ENCODE measurements at places on chromosomes 13 and 19.
A peak's percentile ranks its signal among the peaks of the same experiment; 100 is the strongest.

DNA sequence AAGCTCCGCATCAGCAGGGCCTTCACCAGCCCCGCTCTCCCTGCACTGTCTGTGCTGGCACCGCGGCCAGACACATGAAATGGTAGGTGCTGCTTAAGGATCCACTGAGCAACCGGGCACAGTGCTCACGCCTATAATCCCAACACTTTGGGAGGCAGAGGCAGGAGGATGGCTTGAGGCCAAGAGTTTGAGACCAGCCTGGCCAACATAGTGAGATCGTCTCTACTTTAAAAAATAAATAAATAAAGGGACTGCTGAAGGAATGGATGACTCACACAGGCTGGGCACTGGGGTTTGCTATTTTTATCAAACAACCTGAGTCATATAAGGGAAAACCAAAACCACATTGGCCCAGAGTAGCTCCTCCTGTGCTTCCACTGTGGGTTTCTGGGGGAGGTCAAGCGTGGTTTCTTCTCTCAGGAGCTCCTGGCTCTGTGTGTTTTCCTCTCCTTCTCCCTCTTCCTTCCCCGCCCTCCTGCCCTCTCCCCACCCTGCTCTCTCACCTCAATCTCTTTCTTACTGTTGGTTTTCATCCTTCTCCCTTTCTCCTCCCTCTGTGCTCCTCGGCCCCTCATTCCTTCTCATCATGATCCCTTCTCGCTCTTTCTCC, 21.3 kb downstream of the VRK3 start:
- peak; percentile 53 for DNase-seq

GRCh38 chr13:99859178-99860177, 112.1 kb downstream of the ZIC5 start:
- DNase-seq: peak; percentile 81

DNA sequence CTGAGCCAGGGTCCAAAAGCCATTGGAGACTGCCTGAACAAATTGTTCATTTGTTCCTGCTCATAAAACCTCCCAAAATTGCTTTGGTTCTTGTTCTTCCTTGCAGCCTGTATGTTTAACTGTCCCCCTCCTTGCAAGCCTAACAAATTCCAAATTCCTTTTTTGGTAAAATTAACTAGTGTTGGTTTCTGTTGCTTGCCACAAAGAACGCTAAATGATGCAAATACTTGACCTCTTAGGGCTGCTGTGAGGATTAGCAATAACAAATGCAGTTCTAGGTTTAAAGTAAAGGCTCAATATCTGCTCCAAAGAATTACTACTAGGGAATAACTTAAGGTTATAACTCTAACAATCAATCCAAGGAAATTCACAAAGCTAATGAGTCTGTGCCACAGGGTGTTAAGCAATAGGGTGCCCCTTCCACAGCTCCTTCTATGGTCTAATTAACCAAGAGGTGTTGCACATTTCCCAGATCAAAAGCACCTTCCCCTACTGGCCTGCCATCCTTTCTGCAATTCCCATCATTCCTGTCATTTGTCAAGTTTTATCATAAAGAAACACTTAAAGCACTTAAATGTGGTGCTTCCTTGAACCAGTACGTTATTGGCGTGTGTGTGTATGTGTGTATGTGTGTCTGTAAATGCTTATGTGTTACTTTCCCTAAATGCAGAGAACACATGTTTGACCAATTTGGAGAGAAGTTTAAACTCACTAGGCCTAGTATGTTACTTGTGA, 110.2 kb downstream of the RAP2A start:
- no peak for DNase-seq

GRCh38 chr19:1526066-1526778, 2.3 kb downstream of the PLK5 start:
- no peak for DNase-seq

DNA sequence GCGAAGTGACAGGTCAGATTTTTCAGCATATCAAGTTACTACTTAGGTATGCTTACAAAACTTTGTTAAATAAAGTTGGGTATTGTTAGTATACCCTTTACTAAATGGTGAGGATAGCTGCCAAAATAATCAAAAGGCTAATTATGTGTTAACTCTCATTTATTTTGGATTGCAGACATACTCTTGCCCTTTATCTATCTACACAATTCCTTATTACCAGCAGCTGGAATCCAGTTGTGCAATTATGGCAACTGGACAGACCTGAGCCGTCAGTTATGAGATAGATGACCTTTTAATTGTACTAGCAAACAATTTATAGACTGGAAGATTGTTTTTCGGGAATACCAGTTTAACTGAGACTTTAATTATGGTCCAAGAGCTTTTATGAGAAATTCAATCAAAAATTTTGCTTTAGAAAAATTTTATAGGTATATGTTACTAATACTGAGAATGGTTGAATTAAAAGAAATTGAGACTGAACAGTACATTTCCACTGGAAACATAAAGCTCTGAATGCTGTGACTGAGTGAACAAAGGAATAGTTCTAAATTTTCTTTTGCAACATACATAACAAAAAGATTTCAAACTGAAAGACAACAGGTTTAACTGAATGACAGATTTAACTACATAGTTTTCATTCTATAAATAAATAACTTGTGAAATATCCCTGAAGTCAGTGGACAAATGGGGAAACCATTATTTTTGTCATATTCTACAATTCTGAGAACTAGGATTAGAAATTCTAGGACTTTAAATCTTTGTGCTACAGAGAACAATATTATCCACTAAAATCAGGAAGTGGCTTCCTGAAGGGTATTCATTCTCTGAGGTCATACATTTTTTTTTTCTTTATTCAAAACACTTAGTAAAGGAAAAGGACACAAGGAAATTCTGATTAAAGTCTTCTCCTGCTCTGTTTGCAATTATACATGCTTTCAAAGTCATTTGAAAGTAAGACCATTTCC, 97.4 kb downstream of the ZC3H13 start:
- DNase-seq: no peak

DNA sequence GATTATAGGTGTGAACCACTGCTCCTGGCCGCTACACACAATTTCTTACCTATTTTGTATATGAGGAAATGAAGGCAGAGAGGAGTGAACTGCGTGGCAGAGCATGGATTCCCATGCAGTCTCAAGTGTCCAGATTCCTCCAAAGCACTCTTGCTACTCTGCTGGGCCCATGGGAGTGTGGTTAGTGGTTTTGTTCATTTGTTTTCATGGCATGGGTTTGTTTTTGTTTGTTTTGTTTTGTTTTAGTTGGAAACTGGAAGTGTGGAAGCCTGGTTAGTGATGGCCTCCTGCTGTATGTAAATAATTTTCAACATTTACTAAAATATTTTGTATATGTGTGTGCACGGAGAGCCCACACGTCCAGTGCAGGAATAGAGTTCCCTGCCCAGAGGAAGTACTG, 61.3 kb upstream of the LRCH1 start:
- DNase-seq: no peak

DNA sequence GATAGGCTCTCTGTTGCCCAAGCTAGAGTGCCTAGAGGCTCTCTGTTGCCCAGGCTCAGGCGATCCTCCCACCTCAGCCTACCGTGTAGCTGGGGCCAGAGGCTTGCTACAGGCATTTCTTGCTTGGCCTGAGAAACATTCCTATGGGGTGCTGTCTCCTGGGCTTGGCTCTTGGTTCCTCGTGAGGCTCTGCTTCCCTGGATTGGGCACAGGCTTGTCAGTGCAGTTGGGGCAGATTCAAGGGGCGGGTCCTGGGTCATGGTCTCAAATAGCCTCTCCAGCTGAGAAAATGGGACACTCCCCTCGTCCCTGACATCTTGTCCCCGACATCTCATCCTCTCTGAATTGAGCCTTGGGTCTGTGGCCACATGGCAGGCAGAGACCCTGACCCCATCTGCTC, 4.9 kb downstream of the TSSK6 start:
- no peak for DNase-seq

- DNase-seq: no peak
Measured at GRCh38 chr13:76882431-76882830, 3.8 kb downstream of the KCTD12 start.

GRCh38 chr19:14889994-14890642, 4.2 kb upstream of the OR7A17 start:
- no peak for DNase-seq

DNA sequence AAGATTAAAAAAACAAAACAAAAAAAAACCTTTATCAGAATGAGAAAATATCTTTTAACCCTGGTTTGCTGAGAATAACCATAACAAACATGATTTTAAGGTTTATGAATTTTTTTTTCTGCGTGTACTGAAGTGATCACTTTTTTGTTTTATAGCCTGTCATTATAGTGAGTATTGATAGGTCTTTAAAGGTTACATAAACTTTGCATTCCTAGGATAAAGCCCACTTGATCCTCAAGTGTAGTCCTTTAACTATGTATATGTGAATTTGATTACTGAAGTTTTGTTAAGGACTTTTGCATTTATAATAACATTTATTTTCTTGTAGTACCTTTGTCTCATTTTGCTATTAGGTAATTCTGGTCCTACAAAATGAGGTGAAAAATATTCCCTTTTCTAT, 709.8 kb upstream of the PCDH20 start:
- no peak for DNase-seq

- DNase-seq: no peak
Measured at GRCh38 chr13:68745502-68745901, 1362.1 kb upstream of the ATXN8OS start.

DNA sequence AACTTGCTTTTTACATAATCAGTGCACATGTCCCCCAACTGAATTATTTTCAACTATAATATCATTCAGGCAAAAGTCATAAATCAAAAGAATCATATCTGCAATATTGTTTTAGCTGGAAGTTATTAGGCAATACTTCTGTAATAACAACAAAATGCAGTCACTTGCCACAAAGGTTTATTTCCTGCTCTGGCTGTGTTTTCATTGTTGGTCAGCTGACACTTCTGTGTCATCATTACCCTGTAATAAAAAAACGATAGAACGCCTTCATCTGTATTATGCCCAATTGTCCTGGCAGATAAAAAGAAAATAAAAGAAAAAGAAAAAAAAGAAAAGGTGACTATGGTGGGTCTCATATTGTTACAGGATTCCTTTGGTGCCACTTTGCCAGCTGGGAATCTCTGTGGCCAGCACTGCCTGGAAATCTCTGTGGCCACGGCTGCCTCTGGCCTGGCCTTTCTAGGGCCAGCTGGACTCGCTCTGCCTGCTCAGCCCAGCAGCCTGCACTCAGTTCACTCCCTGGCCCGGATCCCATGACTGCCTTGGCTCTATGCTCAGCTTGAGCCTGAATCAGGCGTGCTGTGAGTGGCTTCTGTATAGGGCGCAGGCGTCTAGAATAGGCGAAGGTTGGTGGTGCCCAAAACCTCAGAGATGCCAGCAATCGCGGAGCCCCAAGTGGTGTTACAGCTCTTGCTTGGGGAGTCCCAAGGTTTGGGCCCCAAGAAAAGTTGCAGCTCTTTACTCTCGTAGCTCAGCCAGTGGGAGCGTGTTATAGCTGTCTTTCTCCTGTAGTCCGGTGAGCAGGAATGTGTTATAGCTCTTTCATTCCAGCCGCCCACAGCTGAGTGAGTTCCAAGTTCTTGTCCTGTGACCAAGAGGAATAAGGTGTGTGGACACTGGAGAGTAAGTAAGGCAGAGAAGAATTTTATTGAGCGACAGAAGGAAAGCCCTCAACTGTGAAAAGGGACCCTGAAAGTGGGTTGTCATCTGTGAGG, 1227.1 kb downstream of the SLITRK1 start:
- DNase-seq: no peak

DNA sequence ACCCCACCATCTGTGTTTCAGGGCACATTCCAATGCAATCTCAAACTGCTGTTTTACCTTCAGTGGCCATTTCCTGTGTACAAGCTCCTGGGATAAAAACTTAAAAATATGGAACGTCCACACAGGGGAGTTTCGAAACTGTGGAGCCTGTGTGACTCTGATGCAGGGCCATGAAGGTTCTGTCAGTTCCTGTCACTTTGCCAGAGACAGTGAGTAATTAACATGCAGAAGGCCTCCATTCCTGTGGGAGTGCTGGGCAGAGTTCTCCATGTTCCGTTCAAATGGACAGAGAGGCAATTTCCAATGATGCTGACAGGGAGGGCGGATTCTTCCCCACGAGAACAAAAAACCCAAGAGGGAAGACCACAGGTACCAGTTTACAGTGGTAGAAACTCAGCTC, 24.4 kb downstream of the WDR88 start:
- no peak for DNase-seq

DNA sequence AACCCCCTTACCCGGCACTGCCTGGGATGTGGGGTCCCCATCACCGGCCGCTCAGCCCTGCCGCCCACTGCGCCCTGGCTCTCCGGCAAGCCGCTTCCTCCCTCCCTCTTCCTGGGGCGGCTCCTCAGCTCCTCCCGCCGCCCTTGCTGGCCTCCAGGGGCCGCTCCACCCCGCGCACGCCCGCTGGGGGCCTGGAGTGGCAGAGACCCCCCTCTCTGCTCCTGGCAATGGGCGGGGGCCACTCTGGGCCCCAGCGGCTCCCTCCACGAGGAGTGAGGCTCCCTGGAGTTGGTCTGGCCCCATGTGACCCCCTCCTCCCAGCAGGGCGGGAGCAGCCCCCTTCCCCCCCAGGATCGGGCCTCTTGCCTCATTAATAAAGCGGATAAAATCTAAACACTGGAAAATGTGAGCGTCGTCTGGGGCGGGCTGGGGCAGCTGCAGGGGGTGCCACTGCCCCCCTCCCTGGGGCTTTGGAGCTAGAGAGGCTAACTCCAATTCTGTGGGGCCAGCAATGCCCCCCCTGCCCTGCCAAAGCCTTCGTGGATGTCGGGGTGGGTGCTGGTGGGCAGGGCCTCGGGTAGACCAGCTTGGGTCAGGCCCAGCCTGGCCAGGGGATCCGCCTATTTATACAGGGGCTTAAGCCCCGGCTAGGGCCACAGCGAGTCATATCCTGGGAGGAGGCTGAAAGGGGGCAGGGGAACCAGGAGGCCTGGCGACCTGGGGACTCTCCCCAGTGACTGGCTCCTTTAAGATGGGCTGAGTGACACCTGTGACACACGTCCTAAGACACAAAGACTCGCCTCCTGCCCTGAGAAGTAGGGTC, at the start of gene PTGER1:
PTGER1 (minus strand) TSS at position 104 of the 823 bp plus-strand sequence. CDS start 1,034 bp downstream, outside the sequence.
- no peak for DNase-seq

DNA sequence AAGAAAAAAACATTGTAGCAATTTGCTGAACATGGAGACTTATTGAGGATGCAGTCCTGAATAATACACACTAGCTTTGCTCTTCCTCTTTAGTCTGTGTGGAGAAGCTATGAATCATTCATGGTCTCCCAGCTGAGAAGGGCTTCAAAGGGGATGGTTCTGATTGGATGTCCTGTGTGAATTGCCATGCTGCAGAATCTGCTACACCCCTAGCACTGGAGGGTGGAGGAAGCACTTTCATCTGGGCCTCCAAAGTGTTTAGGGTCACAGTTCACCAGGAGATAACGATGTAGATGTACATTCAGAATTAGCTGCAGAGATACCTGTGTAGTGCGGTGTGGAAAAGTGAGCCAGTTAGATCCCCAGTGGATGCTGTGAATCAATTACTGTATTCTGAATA, 321.1 kb upstream of the EDNRB start:
- DNase-seq: no peak

DNA sequence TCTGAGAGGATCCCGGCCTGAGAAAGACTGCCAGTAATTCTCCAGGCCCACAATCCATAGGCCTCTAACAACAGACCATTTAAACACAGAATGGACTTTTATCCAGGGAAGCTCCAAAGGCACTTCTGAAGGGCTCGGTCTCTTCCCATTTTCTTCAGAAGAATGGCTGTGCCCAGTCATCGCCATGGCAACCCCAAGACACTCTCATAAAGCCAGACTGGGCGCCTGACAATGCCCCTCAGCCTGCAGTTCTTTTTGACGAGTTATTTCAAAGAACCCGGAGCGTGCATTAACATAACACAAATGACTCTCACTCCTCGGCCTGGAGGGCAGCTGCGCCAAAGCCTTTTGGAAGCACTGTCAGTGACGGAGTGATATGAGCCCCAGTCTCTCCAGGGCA, 61.0 kb downstream of the RASA3 start:
- DNase-seq: no peak
